Skin of body (tissue), 3 donors: ENCODE measurements at places on chromosomes 7 and 10. TPM values are rescaled to one million over a fixed set of nuclear protein-coding genes. Genes with fewer than 3 reads are reported as not detected.

Gene SAP25
- 0.39 TPM for total RNA-seq

GRCh38 chr10:91883549-91884444, 25.5 kb downstream of the FGFBP3 start:
- peak; percentile 53 for DNase-seq

DNA sequence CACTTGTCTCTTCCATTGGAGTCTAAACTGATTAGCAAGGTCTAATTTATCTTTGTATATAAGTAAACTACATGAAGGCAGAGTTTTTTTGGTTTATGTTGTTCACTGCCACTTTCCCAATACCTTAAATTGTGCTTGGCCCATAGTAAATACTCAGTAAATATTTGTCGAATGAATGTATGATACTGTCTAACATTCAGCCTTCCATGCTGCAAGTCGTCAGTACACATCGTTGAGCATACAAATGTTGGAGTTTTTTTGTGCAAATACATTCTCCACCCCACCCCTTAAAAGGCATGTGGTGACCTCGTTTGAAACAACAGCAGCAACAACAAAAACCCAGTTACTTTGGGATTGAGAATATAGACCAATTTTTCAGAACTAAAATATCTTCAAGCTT, 17.4 kb upstream of the IGF2BP3 start:
- DNase-seq: no peak

- DNase-seq: no peak
Measured at GRCh38 chr7:54728411-54728810, 30.6 kb downstream of the SEC61G start.
